ENCODE measurements at places on chromosomes 5 and 9. TPM values are rescaled to one million over a fixed set of nuclear protein-coding genes. Genes with fewer than 3 reads are reported as not detected.

PCDHAC1 gene
- total RNA-seq: 3.7 TPM

DNA sequence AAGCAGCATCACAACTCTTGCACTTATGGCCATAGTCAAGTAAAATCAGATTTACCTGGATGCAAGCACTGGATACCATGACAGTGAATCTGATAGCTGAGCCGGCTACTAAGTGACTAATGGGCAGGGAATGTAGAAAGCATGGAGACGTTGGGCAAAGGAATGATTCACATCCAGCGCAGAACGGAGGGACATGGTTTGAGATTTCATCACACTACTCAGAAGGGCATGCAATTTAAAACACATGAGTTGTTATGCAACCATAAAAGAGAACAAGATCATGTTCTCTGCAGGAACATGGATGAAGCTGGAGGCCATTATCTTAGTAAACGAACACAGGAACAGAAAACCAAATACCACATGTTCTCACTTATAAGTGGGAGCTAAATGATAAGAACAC lies 169.1 kb upstream of the PIK3R1 start:
- no peak for DNase-seq

GRCh38 chr5:1536322-1536845 lies 12.6 kb upstream of the LPCAT1 start:
- peak; percentile 46 for DNase-seq

GRCh38 chr5:22295832-22296231 lies 557.3 kb downstream of the CDH12 start:
- no peak for DNase-seq

- no peak for DNase-seq
Measured at GRCh38 chr5:164651546-164652275, 1146.3 kb downstream of the MAT2B start.

DNA sequence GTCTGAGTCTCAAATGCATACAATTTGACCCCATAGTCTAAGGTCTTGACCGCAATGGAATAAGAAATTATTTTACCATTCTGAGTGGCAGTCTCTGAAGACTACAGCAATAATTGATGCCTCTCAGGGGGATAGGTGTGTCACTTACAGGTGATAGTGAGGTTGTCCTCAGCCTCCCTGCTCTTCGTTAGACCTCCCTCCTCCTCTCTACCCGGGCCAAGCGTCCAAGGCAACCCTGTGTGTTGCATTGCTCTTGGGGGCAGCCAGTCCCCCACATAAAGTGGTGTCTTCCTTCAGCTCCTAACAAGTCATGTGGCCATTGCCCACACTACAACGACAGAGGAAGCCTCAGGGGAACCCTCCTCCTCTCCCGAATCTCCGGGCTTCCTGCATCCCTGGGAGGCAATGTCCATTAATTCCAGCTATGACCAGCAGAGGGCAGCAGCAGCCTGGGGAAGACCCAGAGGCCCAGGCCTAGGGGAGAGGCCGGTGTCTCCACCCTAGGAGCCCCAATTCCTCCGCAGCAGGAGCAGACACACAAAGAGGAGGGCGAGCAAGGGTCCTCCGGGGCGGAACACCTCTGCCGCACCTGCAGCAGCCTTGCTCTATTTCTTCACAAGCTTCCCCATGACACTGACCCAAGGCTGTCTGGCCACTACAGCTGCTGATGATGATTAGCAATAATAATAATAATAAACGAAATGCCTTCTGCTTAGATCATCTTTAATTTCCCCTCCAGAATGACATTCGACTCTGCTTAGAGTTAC lies 134.8 kb downstream of the KCNIP1 start:
- DNase-seq: peak; percentile 70

GRCh38 chr9:114200721-114201300 lies 45.5 kb downstream of the COL27A1 start:
- DNase-seq: no peak

CDH9 gene
- total RNA-seq: not detected

IL13 gene
- not detected for total RNA-seq

DNA sequence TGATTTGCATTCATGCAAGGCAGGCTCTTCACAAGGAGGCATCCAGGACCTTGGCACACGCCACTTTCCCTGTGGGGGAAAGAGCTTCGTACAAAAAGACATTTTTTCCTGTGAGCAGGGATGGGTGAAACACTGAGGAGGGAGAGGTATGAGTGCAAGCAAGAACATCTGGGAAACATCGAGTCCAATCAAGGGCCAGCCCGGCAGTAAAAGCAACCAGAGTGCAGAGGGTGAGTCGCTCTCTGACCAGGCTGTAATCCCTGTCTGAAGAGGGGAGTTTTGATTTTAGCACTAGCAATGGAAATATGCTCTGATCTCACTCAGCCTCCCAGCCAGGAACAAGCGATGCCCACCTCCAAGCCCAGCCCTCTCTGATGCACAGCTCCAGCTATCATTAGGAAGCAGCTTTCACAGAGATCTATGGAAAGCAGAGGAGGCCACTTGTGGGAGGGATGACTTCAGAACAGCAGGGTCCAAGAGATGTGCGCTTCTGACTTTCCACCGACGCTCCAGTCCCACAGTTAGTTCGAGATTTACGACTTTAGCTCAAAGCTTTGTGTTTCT lies 211.0 kb upstream of the ADAMTS16 start:
- DNase-seq: no peak

DNA sequence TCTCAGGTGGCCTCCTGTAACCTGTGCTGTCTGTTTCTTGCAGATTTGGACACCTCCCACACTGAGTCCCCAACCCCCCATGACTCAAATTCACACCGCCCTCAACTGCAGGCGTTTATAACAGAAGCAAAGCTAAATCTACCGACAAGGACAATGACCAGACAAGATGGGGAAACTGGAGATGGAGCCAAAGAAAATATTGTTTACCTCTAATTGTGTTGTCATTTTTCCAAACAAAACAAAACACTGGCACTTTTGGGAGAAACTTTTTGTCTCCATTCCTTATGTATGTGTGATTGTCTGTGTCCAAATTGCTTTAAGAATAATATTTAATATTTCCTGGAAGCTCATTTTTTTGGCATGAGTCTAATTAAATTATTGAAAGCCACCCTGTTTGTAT lies 314.8 kb downstream of the ARHGEF28 start:
- no peak for DNase-seq

GRCh38 chr5:143014017-143014651 lies 244.0 kb downstream of the ARHGAP26 start:
- peak; percentile 79 for DNase-seq

GRCh38 chr5:143395638-143396352 lies 7.7 kb downstream of the NR3C1 start:
- DNase-seq: no peak

- DNase-seq: no peak
Measured at GRCh38 chr5:150181766-150182545, 7.9 kb upstream of the SLC6A7 start.

CKS2 gene
- total RNA-seq: 15.0 TPM

SLC6A7 gene
- total RNA-seq: not detected

- no peak for DNase-seq
Measured at GRCh38 chr9:37897665-37898064, 6.3 kb downstream of the SLC25A51 start.
